Activated T-helper 2 cell treated with anti-CD3 and anti-CD28 coated beads, Interferon-gamma antibody, Interleukin-2, Interleukin-4, amounts not matched to agents 10 μg/mL and 5 μg/mL and 100 μg/mL, durations not matched to agents 14 hours and 24 hours and 36 hours (primary cell): ENCODE measurements at places on chromosomes 7 and 10.

DNA sequence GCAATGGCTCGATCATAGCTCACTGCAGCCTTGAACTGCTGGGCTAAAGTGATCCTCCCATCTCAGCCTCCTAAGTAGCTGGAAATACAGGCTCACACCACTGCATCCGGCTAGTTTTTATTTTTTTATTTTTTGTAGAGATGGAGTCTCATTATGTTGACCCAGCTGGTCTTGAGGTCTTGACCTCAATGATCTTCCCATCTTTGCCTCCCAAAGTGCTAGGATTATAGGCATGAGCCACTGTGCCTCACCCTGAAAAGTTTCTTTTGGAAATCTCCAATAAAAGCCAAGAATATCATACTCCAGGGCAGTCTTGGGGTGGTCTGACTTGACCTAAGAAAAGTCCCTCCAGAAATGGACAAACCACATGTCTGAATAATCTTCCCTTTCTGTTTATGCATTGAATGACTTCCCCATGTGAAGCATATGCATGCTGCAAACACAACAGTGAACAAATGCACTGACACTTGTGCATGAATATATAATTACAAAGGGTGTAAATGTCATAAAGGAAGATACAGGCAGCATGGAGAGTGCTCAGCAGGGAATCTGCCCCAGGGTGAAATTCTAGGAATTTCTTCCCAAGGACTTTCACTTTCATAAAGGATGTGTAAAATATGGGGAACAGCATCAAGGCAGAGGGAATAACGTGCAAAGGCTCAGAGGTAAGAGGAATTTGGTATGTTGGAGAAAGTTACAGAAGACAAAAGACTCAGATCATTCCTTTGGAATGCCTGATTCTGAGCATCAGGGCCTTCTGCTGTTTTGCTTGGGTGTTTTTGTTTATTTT lies 142.4 kb upstream of the LYZL1 start:
- DNase-seq: no peak

- DNase-seq: no peak
These were observed 79.5 kb downstream of the CHST15 start for GRCh38 chr10:124013916-124014315.

DNA sequence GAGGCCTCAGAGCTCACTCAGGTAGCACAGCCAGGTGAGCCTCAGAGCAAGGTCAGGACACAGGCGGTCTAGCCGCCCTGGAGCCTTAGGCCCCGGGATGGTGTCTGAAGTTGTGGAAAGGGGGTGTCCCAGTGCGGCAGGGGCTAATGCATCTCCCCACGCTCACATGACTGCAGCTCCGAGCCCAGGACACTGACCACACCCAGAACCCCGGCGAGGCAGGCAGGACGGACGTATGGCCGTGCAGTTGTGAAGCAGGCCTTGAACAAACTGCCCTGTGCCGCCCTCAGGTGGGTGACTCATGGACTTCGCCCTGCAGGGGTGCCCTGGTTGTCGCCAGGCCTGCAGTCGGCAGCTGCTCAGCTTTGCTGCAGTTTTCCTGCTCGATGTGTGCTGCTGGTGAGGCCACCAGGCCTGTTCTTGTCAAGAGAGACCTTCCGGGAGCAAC lies 5.0 kb upstream of the PRKAR1B start:
- no peak for DNase-seq

DNA sequence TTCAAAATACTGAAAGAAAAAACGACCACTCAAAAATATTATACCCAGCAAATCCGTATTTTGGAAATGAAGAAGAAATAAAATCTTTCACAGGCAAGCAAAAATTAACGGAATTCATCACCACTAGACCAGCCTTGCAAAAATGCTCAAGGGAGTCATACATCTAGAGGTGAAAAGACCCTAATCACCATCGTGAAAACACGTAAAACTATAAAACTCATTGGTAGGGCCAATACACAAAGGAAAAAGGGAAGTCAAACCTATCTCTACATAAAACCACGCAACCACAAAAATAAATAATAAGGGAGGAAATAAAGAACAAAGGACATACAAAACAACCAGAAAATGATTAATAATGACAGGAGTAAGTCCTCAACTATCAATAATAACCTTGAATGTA lies 6.6 kb upstream of the AKR1B1 start:
- no peak for DNase-seq

DNA sequence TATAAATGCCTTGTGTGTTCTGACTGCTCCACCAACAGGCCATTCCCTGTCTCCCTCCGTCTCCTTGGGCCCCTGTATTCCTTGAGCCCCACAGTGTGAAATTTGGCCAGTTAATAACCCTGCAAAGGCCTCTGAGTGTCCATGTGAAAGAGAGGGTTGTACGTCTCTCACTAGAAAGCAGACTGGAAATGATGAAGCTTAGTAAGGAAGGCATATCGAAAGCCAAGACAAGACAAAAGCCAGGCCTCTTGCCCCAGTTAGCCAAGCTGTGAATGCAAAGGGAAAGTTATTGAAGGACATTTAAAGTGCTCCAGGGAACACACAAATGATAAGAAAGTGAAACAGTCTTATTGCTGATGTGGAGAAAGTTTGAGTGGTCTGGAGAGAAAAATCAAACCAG lies 680.2 kb downstream of the SDK1 start:
- DNase-seq: no peak

DNA sequence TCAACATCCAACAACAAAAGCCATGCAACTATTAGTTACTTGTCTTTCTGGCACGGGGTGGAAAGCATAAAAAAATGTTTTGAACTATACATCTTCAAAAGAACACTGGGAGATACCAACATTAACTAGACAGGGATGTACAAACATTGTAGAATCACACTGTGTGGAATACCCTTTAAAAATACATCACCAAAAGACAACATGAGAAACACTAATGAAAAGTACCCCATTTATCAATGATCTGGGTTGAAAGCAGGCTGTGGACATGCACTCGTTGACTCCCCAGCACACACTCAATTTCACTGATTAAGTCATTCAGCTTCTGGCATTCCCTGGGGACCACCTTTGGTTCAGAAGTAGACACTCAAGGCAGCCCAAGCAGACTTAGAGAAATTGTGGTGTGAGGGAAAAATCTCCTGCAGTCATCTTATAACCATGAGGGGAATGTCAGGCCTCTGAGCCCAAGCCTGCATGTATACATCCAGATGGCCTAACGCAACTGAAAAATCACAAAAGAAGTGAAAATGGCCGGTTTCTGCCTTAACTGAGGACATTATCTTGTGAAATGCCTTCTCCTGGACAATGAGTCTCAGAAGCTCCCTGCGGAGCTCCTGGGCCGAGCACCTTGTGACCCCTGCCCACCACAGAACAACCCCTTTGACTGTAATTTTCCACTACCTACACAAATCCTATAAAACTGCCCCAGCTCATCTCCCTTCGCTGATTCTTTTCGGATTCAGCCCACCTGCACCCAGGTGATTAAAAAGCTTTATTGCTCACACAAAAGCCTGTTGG lies 53.0 kb downstream of the CACUL1 start:
- no peak for DNase-seq
